ENCODE measurements at places on chromosomes 1 and 21.

GRCh38 chr21:38667291-38667870 lies 138.3 kb upstream of the ETS2 start:
- H3K4me3 ChIP-seq = no peak overlapping the region
- H3K27ac ChIP-seq = no peak overlapping the region
- DNase-seq = no peak

DNA sequence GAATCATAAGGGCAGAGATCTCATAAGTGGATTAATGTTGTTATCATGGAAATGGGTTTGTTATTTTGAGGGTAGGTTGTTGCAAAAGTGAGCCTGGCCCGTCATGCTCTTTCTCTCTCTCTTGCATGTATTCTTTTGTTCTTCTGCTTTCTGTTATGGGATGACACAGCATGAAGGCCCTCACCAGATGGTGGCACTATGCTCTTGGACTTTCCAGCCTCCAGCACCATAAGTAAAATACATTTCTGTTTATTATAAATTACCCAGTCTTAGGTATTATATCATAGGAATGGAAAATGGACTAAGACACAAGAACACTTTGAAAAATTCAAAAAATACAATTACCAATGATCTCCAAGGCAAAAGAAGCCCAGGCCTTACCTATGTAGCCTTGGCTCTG lies 676.1 kb downstream of the PTPRU start:
- no peaks in the 10 kb centered on the region for H3K4me1 ChIP-seq
- no peaks in the 10 kb centered on the region for H3K36me3 ChIP-seq
- no peak overlapping the region for H3K4me3 ChIP-seq
- peaks cover 22% of the 10 kb centered on the region for H3K27me3 ChIP-seq
- DNase-seq = no peak
- H3K27ac ChIP-seq = no peak overlapping the region

GRCh38 chr1:1390675-1391074 lies 8.5 kb downstream of the CCNL2 start:
- H3K27me3 ChIP-seq = no peaks in the 10 kb centered on the region
- H3K4me1 ChIP-seq = peaks cover 5% of the 10 kb centered on the region
- H3K4me3 ChIP-seq = no peak overlapping the region
- peaks cover 15% of the 10 kb centered on the region for H3K36me3 ChIP-seq
- no peak for DNase-seq
- no peak overlapping the region for H3K27ac ChIP-seq

DNA sequence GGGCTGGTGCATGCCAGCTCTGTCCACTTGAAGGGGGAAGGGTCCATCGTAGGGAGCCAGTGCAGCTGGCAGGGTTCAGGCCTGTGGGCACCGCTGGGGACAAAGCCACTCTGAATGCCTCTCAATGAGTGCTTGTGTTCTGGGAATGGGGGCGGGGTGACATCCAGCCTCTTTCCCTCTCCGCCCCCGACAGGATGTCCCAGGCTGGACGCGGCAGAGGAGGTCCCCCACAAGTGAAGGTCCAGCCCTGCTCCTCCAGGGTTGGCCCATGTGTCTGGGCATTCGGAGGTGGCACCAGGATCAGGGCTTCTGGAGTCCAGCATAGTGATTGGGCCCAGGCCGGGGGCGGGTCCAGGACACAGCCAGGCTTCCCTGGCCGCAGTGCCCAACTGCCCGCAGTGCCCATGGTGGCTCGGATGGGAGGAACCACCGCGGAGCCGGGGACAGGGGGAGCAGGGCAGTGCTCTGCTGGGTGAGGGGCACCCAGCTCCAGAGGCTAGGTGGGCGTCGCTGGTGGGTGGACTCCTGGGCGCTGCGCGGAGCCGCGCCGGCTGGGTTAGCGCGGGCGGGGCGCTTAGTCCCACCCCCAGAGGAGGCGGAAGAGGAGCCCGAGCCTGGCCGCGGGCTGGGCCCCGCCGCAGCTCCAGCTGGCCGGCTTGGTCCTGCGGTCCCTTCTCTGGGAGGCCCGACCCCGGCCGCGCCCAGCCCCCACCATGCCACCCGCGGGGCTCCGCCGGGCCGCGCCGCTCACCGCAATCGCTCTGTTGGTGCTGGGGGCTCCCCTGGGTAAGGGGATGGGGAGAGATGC lies at the start of gene SHISA4:
SHISA4 (plus strand) TSS at position 617 of the 808 bp plus-strand sequence; CDS start at position 714, 97 bp downstream.
- H3K36me3 ChIP-seq = no peaks in the 10 kb centered on the region
- H3K27ac ChIP-seq = peak within 1 kb of the TSS; percentile 65
- peak within 1 kb of the TSS; percentile 79 for H3K4me3 ChIP-seq
- DNase-seq = no peak
- H3K27me3 ChIP-seq = peaks cover 55% of the 10 kb centered on the region

DNA sequence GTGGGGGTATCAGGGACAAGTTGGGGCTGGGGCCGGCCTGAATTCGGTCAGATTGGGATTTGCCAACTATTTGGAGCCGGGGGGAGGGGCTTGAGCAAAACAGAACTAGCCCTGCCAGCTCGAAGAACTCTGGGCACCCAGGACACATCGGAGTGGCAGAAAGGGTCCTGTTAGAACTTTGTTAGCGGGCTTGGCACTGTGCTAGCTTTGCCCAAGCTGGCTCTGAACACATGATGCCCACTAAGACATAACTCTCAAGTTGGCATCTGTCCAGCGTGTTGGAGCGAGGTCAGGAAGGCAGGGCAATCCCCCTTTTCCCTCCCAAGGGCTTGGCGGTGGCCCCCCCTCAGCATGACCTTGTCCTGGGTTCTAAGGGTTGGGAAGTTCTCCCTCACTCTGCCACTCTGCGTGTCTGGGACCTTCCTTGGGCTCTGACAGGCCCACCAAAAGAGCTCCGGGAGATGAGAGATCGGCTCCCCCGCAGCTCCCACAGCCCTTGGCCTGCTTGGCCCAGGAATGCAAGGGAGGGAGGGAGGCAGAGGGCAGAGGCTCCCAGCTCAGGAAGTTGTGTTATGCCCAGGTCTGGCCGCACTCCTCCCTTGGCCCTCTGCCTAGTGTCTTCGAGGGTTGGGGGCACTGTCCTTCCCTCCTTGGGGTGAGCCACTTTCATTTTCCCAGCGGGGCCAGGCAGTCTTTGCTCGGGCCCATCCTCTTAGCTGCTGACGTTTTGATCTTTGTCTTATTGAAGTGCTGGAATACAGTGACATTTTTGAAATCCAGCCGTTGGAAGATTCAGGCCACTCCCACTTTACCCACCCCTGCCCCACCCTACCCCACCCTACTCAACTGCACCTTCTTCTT lies 1.2 kb downstream of the LMNA start:
- peak overlapping the region; percentile 82 for H3K27ac ChIP-seq
- H3K4me3 ChIP-seq = peak overlapping the region; percentile 90
- DNase-seq = no peak
- peaks cover 69% of the 10 kb centered on the region for H3K27me3 ChIP-seq

GRCh38 chr1:15171271-15171908 lies 17.8 kb downstream of the TMEM51 start:
- H3K4me1 ChIP-seq = no peaks in the 10 kb centered on the region
- no peak for DNase-seq
- peaks cover 8% of the 10 kb centered on the region for H3K27me3 ChIP-seq
- no peak overlapping the region for H3K27ac ChIP-seq

DNA sequence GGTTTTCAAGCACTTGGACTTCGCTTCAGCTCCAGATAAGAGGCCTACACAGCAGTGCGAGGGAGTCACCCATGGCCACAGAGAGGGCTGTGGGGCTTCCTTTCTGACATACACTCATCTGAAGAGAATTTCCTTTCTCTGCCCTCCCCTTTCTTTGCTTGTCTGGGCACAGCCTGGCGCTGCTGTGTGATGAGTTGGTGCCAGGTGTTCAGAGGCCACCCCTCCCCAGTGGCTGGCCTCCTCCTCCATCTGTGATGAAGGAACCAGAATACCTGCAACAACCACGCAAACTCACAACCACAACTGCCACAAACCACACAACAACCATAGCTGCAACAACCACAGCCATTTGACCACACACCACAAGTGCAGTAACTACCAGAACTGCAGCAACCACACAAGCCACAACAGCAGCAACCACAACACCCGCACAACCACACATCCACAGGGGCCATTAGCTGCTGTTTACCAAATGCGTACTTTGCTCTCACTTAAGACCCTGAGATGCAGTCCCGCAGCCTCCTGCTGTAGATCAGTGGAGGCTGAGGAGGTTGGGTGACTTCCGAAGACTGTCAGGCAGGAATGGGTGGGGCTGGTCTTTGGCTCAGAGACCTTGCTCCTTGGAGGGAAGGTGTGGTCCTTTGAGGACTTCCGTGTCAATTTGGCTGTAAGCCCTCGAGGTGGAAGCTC lies 71.1 kb downstream of the IER5 start:
- peaks cover 7% of the 10 kb centered on the region for H3K4me1 ChIP-seq
- no peak overlapping the region for H3K4me3 ChIP-seq
- H3K36me3 ChIP-seq = peaks cover 9% of the 10 kb centered on the region
- DNase-seq = no peak
- H3K27me3 ChIP-seq = no peaks in the 10 kb centered on the region
- H3K27ac ChIP-seq = no peak overlapping the region

- H3K4me3 ChIP-seq = peak overlapping the region; percentile 96
- peaks cover 31% of the 10 kb centered on the region for H3K4me1 ChIP-seq
- peaks cover 16% of the 10 kb centered on the region for H3K36me3 ChIP-seq
- no peak for DNase-seq
- peak overlapping the region; percentile 100 for H3K27ac ChIP-seq
Observed at GRCh38 chr1:113904293-113904673, 316 bp downstream of the AP4B1 start.

DNA sequence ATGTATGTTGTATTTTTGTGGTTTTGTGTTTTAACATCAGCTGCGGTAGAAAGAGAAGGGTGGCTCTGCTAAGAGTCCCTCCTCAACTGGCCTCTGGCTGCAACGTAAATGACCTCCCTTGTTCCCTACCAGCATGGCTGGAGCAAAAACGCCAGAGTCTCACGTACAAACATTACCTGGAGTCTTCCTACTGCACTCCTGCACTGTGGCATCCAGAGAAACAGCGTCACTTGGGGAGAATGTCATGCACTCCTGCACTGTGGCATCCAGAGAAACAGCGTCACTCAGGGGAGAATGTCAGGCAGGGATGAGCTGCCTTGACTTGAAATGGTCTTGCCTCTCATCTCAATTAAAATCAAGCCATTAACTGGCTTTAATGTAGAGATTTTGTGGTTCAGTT lies 314.2 kb downstream of the KIF26B start:
- no peak overlapping the region for H3K4me3 ChIP-seq
- no peak for DNase-seq
- no peaks in the 10 kb centered on the region for H3K36me3 ChIP-seq
- no peak overlapping the region for H3K27ac ChIP-seq

GRCh38 chr1:32716312-32717148 lies 14.0 kb upstream of the SYNC start:
- H3K4me3 ChIP-seq = no peak overlapping the region
- peaks cover 11% of the 10 kb centered on the region for H3K4me1 ChIP-seq
- DNase-seq = peak; percentile 7
- peaks cover 8% of the 10 kb centered on the region for H3K27me3 ChIP-seq

DNA sequence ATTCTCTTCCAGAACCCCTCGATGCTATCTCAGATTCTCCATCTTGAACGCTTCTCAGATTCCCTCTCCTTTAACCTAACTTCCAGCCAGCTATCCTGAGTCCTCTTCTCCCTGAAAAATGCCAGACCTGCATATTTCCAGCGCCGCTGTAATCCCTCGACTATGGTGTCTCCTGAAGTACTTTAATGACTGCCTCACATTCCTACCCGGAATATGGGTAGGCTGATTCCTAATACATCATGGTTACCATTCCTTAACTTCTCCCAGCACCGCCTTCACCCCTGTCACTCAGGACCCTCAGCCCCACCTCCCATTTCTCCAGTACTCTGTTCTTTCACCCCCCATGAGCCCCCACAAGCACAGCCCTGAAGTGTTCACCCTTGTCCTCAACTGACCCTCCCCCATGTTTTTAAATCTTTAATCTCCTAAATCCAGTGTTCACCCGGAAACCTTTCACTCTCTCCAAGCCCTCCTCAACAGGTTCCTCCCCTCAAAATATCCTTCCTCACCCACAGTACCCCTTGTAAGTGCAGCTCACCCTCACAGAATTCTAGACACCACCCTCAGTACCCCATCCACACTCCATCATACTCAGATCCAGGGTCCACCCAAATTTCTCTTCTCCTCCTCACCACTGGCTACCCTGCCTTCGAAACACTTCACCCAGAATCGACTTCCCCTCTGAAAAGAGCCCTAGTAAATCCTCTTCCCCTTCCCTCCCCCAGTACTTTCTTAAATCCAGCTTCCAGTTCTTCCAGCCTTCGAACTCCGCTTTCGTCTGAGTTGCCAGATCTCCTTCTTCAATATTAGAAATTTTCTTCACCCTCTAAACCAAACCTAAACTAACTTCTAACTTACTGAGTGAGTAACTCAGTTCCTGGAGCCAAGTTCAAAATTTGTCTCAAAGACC lies 922 bp downstream of the CPT2 start:
- peak overlapping the region; percentile 94 for H3K4me3 ChIP-seq
- no peaks in the 10 kb centered on the region for H3K27me3 ChIP-seq
- no peak for DNase-seq
- peak overlapping the region; percentile 99 for H3K27ac ChIP-seq

GRCh38 chr1:62625415-62625814 lies 28.1 kb downstream of the ANGPTL3 start:
- DNase-seq = no peak
- H3K36me3 ChIP-seq = no peaks in the 10 kb centered on the region
- H3K4me1 ChIP-seq = peaks cover 9% of the 10 kb centered on the region
- H3K27me3 ChIP-seq = no peaks in the 10 kb centered on the region

- no peaks in the 10 kb centered on the region for H3K36me3 ChIP-seq
- peaks cover 43% of the 10 kb centered on the region for H3K4me1 ChIP-seq
- peak overlapping the region; percentile 71 for H3K4me3 ChIP-seq
- H3K27me3 ChIP-seq = no peaks in the 10 kb centered on the region
- no peak for DNase-seq
Observed at GRCh38 chr1:194830387-194830786, 1644.0 kb upstream of the B3GALT2 start.

DNA sequence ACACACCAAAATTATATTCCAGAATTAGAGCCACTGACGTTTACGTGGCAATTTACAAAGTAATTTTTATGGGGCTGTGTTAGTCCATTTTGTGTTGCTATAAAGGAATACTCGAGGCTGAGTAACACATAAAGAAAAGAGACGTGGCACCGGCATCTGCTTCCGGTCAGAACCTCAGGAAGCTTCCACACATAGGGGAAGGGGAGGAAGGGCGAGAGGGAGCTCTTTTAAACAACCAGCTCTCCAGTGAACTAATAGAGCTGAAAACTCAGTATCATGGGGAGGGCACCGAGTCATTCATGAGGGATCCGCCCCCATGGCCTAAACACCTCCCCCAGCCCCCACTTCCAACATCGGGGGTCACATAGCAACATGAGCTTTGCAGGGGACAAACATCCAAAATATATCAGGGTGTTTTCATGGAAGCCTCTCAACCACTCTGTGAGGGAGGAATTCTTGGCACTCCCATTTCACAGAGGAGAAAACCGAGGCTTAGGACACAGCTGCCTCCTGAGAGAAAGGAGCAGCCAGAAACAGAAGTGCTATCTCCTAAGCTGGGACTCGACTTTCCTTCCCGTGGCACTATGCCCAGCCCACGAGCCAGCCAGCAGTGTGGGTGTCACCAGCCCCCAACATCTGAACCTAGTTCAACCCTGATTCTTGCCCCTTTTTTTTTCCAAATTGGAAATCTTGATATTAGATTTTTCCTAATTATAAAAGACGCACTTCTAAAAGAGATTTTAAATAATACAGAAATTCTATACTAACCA lies 29.2 kb downstream of the MIS18A start:
- no peak overlapping the region for H3K27ac ChIP-seq
- H3K27me3 ChIP-seq = peaks cover 46% of the 10 kb centered on the region
- no peaks in the 10 kb centered on the region for H3K4me1 ChIP-seq
- DNase-seq = no peak
- H3K4me3 ChIP-seq = no peak overlapping the region

All from naive B cell (primary cell).